ENCODE measurements at places on chromosomes 5 and 9.

DNA sequence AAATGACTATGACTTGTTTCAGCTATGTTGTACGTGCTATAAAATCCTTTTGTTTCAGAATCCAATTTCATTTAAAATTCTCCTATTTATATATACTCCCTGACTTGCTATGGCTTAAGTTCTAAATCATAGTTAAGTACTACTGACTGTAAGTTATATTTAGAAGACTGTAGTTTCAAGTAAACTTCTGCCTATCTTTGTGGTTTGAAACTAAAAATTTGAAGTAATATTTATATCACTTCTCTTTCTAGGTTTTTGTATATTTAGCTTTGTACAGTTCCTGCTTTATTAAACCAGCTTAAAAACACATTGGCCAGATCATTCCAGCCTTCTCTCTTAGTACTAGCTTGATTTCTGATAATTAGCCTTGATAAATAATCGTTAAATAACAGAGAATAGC is 196.3 kb downstream of the MLLT3 start:
- DNase-seq, result no peak

DNA sequence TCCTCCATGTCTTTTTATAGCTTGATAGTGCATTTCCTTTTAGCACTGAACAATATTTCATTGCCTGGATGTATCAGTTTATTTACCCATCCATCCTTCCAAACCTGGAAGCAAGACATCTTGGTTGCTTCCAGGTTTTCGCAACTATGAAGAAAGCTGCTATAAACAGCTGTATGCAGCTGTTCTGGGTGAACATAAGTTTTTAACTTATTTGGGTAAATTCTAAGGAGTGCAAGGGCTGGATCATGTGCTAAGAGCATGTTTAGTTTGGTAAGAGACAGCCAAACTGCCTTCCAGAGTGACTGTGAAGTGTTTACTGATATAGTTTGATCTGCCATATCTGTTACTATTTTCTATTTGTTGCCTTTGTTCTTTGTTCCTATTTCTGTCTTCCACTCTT is 58.5 kb downstream of the CSF2 start:
- no peak for DNase-seq

GRCh38 chr9:132887181-132888120 is 8.8 kb downstream of the SPACA9 start:
- no peak for DNase-seq

- DNase-seq, result peak; percentile 28
Measured at GRCh38 chr9:128341435-128341849, 1.1 kb downstream of the SLC27A4 start.

DNA sequence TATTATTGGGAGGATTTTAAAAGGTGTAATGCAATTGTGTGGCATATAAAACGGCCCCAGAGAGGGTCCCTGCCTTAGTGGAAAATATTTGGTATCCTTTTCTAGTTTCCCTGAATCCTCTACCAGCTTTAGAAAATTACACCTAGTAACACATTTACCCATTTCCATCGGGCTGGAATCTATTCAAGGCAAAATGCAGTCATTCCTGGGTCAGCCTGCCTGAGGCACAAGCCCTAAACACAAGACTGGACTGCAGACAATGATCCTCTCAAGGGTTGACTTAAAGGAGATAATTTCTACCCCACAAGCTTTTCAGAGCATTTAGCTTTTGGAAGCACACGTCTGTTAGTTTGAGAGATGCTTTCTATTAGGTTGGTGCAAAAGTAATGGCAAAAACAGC is 124.4 kb upstream of the ADAMTSL1 start:
- no peak for DNase-seq

GRCh38 chr5:138716456-138716924 is 36.7 kb upstream of the CTNNA1 start:
- no peak for DNase-seq
